ENCODE measurements at places on chromosomes 12 and 14.
A peak's percentile ranks its signal among the peaks of the same experiment; 100 is the strongest.

DNA sequence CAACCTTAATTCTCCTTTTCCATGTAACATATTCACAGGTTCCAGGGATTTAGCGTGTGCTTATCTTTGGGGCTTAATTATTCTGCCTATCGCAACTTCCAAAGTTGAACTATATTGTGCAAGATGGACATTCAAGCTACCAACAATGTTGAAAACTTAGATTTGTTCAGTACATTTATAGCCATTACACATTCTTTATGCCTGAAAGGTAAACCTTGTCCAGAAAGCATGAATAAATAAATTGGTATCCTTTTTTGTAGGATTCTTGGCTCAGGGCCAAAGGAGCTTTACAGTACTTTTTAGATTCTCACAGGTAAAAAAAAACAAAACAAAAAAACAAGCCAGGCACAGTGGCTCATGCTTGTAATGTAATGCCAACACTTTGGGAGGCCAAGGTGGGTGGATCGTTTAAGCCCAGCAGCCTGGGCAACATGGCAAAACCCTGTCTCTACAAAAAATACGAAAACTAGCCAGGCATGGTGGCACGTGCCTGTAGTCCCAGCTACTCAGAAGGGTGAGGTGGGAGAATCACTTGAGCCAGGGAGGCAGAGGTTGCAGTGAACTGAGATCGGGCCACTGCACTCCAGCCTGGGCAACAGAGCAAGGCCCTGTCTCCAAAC is 3.3 kb downstream of the C12orf56 start:
- DNase-seq: no peak

DNA sequence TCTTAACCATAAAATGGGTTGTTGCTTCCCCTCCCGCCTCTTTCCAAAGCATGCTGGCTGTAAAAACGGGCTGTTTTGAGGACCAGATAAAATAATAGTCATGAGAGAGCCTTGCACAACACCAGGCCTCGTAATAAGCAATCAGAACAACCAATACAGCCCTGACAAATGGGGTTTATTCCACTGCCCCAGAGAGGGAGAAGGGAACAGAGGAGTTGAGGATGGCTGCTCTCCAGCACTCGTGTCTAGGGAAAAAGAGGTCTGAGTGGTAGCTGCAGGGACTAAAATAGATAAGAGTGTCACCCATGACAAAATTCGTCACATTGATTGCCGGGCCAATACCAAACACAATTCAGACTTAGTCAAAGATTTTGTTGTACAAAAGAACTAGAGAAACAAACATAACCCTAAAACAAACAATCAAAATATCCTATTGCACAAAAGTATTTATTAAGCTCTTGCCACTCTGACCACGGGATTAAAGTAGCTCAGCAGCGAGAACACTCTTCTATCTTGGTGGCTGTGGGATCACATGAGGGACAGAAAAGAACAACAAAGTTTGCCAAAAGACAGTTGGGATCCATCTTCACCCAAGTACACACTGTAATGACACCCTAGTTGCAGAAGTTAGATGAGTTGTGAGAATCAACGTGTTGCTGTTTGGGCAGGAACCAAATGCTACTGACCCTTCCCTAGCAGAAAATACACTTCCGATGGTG is 188.0 kb downstream of the FOXN3 start:
- DNase-seq: no peak

DNA sequence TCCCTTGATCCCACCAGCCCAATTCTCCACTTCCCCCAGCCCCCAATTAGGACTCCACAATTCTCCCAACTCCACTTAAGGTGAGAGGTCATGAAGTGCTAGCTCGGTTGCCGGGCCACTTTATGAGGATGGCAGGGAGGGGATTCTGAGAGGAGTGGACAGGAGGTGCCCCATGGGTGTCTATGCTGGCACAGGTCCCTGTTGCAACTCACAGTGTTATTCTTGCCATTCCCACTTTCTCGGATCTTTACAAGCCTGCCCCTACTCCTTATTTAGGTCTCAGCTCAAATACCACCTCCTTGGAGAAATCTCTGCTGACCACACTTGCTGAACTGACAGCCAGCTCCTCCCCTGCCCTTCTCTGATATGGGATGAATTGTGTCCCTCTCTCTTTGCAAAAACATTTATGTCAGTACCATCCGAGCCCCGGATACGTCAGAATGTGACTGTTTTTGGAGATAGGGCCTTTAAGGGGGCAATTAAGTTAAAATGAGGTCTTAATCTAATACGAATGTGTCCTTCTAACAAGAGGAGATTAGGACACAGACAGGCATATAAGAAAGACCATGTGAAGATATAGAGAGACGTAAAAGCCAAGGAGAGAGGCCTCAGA is 4.2 kb upstream of the LGALS3 start:
- DNase-seq: no peak

DNA sequence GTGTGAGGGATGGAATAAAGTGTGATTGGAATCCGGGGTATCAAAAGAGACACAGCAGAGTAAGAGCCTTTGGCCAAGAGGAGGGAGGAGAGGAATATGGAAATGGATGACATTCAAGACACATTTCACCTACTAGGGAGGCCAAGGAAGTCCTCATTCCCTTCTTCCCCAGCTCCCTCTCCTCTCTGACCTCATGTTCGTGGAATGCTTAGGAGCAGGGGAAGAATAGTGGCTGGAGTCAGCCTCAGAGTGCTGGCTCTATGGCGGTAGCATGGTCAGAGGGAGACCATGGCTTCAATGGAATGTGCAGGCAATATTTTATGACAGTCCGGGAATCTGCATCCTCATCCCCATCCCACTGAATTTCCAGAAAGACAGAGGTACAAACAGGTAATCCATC is 196.6 kb downstream of the EGLN3 start:
- no peak for DNase-seq

DNA sequence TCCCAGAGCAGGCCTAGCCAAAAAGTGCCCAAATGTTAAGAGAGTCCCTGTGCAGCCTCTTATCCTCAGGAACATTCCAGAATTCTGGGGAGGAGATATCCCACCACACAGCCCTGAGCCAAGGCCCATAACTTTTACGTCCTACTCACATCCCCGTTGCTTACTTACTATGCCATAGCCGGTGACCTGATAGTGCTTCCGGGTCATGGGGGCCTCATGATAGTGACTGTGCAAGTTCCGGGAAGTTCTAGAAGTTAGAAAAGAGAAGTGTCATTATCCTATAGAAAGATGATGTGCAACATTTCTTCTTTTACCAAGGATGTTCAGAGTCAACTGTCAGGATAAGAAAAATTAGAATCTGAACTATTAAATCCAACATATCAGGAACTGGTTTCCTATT is 15.6 kb upstream of the NGB start:
- no peak for DNase-seq

GRCh38 chr14:64518229-64518628 is 13.7 kb downstream of the ZBTB1 start:
- no peak for DNase-seq

- peak; percentile 29 for DNase-seq
These were observed 11.9 kb downstream of the TMEM52B start for GRCh38 chr12:10190558-10191388.

DNA sequence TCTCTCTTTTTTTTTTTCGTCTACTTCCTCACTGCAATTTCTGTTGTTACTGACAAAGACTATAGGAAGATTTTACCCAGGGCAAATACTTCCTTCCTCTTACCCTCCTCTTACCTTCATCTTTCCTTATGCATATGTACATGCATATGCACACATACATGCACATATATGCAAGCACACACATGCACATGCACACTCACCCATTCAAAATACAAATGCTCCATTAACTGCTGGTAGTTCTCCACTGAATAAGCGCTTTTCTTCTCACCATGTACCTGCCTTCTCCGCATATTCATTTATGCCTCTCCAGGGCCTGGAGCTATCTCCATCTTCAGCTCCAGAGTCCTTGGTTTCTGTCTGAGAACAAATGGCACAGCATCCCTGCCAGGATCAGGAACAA is 632 bp downstream of the C12orf54 start:
- no peak for DNase-seq

GRCh38 chr14:94562022-94562421 is 780 bp downstream of the SERPINA4 start:
- no peak for DNase-seq

DNA sequence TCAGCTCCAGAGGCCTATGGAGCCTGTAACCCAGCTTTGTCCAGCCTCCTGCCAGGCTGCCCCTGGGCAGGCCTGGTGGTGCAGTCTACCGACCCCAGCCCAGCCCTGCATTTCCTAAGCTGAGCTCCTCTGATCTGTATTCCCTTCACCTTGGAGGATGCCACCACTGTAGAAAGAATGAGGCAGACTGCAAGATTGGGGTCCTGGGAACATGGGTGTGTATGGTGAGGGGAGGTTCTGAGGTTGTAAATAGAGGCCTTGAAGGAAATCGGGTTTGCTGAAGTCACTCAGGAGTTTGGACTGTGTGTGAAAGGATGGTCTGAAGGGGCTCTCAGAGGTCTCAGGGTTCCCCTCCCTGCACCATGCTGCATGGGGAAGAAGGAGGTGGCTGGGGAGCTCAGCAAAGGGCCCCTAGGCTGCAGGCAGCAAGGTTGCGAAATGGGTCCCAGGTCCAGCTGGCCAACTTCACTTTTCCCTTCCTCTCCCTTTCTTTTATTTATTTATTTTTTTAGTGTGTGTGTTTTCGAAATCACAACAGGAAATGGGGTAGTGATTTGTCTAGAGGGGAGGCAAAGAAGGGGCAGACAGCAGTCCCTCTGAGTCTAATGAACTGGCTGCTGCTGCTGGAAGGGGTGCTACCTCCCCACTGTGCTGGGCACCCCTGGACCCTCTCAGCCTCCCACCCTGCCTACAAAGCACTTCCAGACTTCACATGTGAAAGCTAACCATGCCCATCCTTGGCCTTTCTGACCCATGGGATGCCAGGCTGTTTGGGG is 1.2 kb upstream of the LRP1-AS start:
- no peak for DNase-seq

DNA sequence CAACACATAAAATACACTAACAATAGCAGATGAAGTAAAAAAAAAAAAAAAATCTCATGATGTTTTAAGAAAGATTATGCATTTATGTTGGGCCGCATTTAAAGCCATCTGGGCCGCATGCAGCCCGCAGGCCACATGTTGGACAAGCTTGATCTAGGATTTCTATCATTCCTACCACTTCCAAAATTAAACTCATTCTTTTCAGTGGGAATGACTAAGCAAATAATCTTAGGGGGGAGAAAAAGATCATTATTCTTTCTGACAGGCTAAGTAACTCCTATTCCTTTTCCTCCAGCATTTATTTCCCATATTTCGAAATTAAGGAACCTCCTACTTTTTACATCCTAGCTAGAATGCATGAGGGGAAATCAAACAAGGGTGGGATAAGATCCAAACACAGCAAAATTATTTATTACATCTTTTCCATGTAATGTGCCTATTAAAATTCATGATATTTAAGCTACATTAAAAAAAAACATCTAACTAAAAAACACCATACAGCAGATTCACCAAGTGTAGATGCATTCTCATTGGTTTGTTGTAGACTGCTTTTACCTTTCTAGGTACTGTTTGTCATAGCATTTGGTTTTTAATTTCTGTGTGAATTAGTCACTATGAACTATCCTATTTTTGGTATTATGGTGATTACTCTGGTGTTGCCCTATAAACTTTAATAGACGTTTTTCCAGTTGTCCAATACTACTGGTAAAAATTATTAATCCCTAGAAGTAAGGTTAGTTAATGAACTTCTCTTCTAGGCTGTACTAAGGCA is 76.1 kb downstream of the RASSF8 start:
- DNase-seq: no peak

DNA sequence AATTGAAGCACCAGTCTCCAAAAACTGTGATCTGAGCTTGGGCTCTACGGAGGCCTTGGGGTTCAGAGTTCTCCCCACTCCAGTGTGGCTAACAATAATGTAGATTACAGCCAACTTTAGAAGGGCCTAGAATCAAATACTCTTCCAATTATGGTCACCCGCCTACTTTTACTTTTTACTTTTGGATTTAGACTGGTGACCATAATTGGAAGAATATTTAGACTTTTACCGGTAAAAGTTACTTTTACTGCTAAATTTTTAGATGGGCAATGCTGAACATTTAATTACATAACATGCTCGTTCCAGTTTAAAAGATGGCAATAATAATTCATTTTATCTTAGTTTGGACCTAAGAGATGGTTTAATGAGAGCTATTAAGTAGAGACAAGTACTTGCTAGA is 39.2 kb downstream of the PPTC7 start:
- DNase-seq: no peak

DNA sequence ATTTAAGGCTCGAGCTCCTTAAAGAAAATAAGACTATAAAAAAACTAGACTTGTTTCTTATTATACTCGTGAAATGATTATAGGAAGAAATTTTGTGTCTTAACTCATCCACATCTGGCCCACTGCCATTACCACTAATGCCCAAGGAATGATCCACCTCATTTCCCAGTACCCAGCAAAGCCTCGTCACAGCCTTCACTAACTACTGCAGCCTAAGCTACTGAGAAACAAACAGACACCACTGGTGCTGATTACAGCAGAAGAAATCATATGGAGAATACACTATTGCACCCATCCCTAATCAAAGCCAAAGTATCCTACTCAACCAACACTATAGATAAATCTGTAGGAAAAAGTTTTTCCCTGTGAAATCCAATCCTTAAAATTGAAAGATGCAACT is 205.3 kb upstream of the NAV3 start:
- DNase-seq: no peak

GRCh38 chr14:93811676-93812075 is 23.4 kb upstream of the PRIMA1 start:
- no peak for DNase-seq

All from central memory CD8-positive, alpha-beta T cell (primary cell).